ENCODE measurements at places on chromosomes 11 and 22.

GRCh38 chr11:119518746-119519730 lies 96.1 kb upstream of the THY1 start:
- peak; percentile 9 for DNase-seq

DNA sequence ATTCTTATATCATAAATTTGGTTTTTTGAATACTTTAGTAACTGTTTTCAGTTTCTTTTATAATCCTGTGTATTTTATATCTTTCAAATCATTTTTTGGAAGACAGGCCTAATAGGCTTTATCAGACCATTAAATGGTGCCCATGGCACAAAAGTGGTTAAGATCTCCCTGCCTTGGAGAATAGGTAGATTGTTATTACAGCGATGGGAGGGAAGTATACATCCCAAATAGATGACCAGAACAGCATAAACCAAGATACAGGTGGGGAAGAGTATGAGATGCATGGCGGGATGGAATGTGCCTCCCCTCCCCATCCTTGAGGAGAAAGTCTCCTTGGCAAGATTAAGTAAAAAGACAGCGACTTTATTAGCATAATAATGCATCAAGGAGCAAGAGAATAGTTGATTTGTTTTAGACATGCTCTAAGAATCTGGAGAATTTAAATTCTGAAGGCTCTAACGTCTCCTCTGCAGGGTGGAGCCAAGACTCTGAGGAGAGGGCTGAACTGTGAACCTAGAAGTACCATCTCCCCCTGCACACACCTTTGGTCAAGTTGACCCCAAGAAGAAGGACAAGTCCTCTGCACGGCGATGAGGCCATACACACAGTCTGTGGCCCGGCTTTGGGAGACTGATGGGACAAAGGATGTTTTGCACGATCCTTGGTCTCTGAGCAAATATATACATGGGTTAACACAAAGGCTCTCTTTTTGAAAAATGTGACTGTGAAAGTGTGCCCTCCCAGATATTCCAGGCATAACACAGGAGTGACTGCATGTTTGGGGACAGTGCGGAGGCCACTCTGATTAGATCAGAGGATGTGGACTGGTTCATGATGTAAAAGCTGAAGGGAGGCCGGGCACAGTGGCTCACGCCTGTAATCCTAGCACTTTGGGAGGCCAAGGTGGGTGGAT lies 61.1 kb upstream of the SLC35C1 start:
- no peak for DNase-seq

GRCh38 chr22:50529897-50530579 lies at the start of gene TYMP:
Gene TYMP, minus strand, starts transcription at chr22:50530012. Its CDS starts 303 bp downstream, at chr22:50529709.
- no peak for DNase-seq

GRCh38 chr11:69640260-69640994 lies 529 bp upstream of the CCND1 start:
- DNase-seq: no peak

GRCh38 chr11:65854161-65854592 lies 3.8 kb downstream of the CFL1 start:
- no peak for DNase-seq

GRCh38 chr11:123381149-123381548 lies 48.9 kb upstream of the GRAMD1B start:
- DNase-seq: no peak

- DNase-seq: no peak
These were observed 379 bp upstream of the RAB38 start for GRCh38 chr11:88175569-88176075.

DNA sequence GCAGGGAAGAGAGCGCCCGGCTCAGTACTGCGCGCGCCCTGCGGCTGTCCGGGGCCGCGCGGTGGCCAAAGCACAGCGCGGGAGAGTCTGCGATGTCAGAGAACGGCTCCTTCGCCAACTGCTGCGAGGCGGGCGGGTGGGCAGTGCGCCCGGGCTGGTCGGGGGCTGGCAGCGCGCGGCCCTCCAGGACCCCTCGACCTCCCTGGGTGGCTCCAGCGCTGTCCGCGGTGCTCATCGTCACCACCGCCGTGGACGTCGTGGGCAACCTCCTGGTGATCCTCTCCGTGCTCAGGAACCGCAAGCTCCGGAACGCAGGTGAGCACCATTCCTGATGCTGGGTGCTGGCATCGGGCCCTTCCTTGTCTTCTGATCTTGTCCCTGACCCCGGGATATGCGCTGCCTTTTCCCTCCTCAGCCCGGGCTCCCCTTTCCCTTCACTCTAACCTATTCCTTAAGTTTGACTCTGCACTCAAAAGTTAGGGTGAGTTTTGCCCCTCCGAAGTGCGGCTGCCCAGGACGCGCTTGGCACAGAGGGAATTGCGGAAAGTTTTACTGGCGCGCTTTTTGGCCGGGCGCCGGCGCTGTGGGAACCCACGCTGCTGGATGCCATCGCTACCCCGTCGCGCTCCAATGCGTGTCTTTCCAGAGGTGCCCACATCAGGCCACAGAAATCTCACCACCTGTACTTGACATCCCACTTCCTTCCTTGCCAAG lies at the start of gene MTNR1B:
Gene MTNR1B, plus strand, starts transcription at position 18 of the 714 bp plus-strand sequence. Its CDS starts 75 bp downstream, at position 93.
- DNase-seq: no peak

DNA sequence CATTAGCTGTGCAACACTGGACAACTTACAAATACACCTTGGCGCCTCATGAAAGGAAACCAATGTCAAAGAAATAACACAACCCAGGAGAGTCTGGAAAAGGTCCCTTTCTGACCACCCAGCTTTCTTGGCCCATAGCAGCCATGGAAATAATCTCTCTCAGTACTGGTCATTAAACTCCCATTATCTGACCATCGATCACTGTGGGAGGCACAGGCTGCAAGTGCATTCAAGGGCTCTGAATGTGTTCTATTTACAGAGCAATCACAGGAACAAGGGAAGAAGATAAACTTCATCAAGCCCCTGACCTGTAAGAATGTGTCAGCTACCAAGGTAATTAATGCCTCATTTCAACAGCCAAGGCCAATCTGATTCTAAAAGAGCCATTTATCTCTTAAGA lies 40.1 kb downstream of the CTSC start:
- no peak for DNase-seq

DNA sequence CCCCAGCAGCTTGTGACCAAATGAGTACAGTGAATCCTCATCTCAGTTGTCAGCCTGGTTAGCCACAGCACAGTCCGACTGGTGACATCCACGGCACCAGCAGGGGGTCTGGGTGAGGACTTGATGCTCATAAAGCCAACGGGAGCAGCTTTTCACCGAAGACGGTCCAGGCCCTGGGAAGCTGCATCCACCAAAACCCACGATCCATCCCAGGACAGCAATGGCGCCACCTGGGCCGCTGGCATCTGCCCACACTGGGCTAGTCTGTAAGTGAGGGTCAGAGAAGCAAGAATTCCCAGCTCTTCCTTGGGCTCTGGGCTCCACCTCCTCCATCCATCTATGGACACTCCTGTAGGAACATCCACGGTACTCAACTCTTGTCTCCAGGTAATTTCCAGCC lies 25.1 kb upstream of the FXYD6 start:
- no peak for DNase-seq

GRCh38 chr22:22716136-22716665 lies 71.8 kb downstream of the GGTLC2 start:
- no peak for DNase-seq

DNA sequence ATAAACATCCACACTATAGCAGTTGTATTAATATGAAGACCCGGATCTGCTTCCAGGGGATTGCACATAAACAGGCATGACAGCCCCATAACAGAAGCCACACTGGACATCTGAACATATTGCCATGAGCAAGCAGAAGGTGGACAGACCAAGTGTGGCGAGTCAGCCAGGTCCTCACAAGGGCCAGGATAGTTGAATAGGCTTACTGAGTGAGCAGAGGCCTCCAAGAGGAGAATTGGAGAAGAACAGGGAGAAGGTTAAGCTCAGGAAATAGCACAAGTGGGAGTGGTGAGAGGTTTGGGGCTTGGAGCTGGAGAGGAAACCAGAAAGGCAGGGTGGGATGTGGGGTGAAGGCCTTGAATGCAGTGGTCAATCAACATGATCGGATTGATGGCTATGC lies 10.8 kb downstream of the SLC35C1 start:
- no peak for DNase-seq

- no peak for DNase-seq
These were observed 9.2 kb downstream of the FXYD2 start for GRCh38 chr11:117815262-117815803.

GRCh38 chr22:32722441-32722840 lies 79.1 kb upstream of the TIMP3 start:
- DNase-seq: no peak

- DNase-seq: no peak
These were observed 4.5 kb downstream of the RNF121 start for GRCh38 chr11:71933141-71933933.

DNA sequence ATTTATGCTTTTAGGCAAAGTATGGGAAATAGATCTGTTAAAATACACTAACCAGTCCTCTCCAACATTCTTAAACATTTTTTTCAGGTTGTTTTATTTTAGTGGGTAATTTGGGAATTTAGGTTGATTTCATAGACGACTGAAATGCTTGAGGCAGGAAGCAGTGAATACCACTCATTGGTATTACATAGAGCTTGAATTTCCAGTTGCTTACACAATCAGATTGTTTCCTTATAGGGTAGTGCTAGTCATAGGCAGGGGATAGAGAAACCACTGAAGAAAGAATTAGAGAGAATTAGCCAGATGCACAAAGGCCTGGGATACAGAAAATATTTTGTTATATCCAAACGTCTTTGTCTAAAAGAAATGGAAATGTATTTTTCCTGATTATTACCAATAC lies 23.9 kb upstream of the LYVE1 start:
- peak; percentile 76 for DNase-seq

Measured in skeletal muscle cell (primary cell).